ENCODE measurements at places on chromosomes 2 and 18.

DNA sequence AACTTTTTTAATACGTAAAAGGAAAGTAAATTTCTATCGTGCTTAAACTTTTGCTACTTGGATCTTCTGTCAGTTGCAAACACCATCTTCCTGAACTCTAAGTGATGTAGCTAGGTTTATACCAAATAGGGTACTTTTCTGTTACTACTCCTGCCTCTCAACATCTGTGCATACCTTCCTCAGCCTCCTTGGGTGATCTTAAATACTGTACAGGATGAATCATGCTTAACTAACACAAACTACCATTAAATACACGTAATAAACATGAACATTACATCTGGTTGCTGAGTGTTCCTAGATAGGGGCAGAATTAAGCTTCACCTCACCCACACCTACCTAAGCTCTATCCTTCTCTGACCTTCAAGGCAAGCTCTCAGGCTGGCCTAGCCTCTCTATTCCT is 398.0 kb downstream of the TXNL1 start:
- DNase-seq: no peak

- DNase-seq: no peak
Observed at GRCh38 chr2:183456177-183456576, 331.9 kb downstream of the NUP35 start.

DNA sequence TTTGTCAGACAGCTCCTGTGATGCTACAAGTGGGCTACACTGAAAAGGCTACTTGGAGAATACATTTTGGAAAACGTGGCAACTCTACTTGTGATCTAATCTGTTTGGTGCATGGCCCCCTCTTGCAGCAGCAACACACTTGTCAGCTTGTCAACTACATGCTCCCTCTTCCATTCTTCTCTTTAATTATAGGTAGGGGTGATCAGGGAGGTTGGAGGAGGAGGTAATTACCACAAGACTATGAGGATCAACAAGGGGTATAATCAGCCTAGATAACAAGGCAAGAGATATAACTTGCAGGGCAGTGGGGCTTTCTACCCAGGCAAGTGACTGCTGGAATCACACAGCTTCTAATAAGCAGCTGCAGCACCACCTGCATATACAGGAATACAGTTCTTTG is 104.9 kb downstream of the ACVR1 start:
- no peak for DNase-seq

- DNase-seq: no peak
Observed at GRCh38 chr18:10552226-10552625, 26.4 kb downstream of the NAPG start.

GRCh38 chr18:75378376-75379315 is 48.9 kb downstream of the SMIM21 start:
- DNase-seq: no peak

GRCh38 chr18:23943104-23943503 is 71.5 kb upstream of the TTC39C start:
- no peak for DNase-seq

GRCh38 chr2:208511016-208511415 is 104.4 kb downstream of the PTH2R start:
- no peak for DNase-seq

- no peak for DNase-seq
Observed at GRCh38 chr2:134370655-134371445, 117.0 kb downstream of the MGAT5 start.

- no peak for DNase-seq
Observed at GRCh38 chr2:71640489-71640888, 187.1 kb downstream of the DYSF start.

DNA sequence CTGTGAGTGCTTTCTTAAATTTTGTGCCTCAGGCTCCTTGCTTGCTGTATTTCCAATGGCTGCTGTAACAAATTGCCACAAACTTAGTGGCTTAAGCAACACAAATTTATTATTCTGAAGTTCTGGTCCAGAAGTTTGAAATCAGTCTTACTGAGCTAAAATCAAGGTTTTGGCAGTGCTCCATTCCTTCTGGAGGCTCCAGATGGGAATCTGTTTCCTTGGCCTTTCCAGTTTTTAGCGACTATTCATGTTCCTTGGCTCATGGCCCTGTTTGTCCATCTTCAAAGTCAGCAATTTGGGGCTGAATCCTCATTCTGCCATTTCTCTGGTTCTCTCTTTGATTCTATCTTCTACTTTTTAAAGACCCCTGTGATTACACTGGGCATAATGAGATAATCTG is 31.8 kb downstream of the STRADB start:
- DNase-seq: no peak

GRCh38 chr2:136770384-136770783 is 5.0 kb downstream of the THSD7B start:
- no peak for DNase-seq

GRCh38 chr2:137156221-137156844 is 391.0 kb downstream of the THSD7B start:
- DNase-seq: no peak

- DNase-seq: no peak
Observed at GRCh38 chr2:230591850-230592249, 120.8 kb upstream of the CAB39 start.

- DNase-seq: no peak
Observed at GRCh38 chr2:8819194-8819593, 18.2 kb downstream of the KIDINS220 start.

DNA sequence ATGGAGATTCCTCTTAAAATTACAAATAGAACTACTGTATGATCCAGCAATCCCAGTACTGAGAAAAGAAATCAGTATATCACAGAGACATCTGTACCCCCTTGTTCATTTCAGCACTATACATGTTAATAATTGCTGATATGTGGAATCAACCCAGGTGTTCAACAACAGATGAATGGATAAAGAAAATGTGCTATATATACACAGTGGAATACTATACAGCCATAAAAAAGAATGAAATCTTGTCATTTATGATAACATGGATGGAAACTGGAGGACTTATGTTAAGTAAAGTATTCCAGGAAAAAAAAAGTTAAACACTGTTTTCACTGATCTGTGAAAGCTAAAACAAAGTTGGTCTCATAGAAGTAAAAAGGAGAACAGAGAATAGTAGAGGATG is 124.7 kb downstream of the TAF4B start:
- DNase-seq: no peak

GRCh38 chr2:99259465-99259864 is 4.0 kb upstream of the LYG2 start:
- DNase-seq: no peak

GRCh38 chr2:30757749-30758148 is 49.5 kb downstream of the CAPN13 start:
- no peak for DNase-seq

GRCh38 chr2:2234398-2235195 is 96.5 kb downstream of the MYT1L start:
- no peak for DNase-seq

DNA sequence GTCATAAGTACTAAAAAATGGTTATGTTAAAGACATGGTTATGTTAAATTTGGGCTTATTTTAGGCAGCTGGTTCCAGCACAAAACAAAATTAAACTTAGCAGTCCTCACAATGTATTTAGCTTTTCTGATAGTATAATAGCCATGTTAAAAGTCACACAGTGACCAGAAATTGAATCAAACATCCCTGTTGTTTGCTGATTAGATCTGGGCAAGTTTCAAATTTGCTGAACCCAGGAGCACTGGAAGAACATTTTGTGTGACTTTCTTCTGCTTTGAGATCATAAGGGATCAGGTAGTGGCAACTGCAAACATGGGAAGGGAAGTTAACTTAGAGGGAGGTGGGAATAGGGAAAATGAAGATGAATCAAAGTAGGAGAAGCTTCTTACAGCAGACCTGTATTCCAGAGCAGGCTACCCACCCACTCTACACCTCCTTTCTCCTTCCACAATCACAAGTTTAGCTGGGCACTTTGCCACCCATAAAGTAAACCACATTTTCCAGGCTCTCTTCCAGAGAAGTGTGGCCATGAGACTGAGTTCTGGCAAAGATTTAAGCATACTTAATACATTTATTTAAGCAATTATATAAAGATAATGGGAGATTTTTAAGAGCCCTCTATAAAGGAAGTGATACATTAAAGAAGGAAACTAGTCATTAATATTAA is 616.1 kb upstream of the LRATD1 start:
- no peak for DNase-seq

DNA sequence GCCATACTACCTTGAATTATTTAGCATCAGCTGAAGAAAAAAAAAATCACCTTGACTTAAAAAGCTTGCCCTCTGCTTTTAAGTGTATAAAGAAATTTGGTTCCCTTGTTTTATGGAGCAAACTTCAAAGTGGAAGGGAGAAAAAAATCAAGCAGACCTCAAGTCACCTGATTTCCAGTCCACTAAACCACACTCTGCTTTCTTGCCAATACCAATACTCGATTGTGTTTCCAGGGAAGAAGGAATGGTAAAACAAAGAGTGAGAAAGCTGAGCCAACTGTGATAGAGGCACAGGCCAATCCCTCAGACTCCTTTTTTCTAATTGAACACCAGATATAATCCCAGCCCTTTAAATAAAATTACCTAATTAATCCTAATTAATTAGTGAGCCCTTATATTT is 587.3 kb downstream of the ARHGAP15 start:
- no peak for DNase-seq

GRCh38 chr2:46970334-46971288 is 55.0 kb upstream of the MCFD2 start:
- no peak for DNase-seq

DNA sequence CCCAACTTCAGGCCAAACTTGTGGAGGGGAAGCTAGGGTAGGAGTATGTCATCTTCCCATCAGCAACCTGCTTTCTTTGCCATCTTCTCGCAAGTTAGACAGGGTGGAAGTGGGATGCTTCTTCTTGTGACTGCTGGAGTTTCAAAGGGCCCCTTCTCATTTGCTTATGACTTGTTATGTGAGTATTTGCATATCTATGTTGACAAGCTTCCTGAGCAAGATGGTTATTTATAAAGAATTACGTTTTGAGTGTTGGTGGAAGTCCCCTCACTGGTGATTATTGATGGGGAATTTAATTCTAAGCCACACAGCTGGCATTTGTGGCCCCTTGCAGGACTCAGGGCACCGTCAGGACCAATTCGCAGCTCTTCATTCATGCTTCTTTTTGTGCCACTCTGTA is 791.0 kb downstream of the LRRTM4 start:
- no peak for DNase-seq

DNA sequence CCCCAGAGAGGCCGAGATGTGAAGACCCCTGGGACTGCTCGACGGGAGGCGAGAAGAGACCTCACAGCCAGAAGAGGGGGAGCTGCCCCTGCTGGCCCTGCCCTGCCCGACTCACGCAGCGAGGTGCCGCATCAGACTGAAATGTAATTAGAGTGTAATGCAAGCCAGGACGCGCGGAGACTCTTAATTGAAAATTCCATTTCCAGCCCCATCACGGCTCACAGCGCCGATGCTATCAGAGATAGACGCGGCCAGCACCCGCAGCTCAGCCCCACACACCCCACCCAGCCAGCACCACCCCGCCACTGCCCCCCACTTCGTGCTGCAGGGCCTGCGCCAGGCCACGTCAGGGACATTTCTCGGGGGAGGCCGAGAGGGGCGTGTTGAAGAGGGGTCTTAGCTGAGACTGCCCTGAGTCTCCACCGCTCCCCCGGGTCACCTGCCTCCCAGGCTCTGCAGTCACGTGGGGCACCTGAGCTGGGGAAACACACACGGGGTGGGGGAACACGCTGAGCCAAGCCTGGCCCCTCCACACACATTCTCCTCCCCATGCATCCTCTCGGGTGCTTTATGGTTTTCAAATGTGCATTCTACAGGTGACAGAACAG is 78.1 kb downstream of the TEX51 start:
- DNase-seq: no peak

- no peak for DNase-seq
Observed at GRCh38 chr2:235541838-235542549, 48.2 kb downstream of the AGAP1 start.

DNA sequence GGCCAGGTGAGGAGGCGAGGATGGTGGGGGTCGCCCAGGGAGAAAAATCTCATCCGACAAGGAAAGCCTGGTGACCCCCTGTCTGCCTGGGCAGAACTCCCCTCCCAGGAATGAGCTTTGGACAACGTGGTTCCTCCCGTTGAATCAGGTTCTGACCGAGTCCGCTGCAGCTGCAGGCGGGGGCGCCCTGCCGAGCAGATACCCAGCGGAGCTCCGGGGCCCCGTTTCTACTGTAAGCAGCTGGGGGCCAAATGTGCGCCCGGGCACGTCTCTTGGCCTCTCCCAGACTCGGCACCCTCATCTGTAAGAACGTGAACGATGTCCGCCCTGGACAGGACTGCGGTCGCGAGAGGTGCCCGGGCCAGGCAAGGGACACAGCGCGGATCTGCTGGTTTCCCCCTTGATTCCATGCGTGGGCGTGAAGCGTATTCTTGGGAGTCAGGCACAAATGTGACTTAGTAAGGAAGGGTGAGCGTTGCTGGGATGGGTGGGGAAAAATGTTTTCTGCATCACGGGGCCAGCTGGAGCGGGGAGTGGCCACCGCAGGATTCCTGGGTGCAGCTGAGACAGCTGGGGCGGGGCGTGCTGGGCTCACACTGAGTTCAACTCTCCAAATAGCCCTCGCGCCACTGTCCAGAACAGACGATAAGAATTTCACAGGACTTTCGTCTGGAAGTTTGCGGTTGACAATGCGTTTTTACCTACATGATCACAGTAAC is 20.2 kb upstream of the TUBB6 start:
- DNase-seq: no peak

DNA sequence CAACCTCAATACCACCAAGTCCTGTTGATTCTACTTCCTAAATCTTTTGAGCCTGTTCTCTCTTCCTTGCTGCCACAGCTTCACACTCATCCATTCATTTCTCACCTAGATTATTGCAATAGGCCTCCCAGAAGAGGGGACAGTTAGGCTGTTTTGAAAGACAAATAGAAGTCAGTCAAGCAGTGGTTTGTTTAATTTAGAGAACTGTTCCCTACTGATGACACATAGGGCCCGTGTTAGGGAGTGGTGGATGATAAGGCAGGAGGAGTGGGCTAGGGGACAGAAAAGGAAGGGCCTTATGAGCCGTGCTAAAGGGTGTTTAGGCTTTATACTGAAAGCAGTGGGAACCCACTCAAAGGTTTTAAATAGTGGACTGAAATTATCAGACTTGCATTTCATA is 59.6 kb upstream of the ZFP36L2 start:
- DNase-seq: no peak

DNA sequence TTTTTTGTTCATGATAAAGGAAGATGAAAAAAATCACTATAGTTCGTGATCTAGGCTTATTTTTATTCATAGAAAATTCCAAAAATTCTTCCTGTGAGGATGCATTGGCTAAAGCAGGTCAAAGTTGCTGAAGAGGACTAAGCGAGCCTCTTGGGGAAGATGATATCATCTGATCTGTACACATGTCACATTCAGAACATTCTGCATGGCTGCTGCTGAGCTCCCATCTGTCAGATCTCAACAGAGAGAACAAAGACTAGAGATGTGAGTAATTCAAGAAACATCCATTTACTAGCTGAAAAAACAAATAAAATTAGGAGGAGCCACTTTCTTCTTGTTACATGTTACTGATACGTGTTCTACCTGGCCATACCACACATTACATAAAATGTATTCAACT is 518.6 kb upstream of the FSIP2 start:
- DNase-seq: no peak

DNA sequence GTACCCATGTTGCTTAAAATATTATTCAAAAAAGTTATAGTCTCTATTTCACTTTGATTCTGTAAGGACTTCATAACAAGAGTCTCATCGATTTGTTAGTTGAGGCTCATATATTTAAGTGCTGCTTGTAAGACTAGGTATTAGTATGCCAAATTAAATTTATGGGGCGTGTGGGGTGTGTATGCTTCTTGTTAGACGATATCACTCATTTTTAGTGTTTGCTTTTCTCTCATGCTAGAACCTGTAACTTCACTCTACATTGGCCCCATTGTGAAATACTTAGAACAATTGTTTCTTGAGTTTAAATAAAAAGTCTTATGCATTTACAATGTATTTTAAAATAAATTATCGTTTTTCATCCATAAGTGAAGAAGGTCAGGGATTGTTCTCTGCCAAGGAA is 63.6 kb downstream of the CTNNA2 start:
- DNase-seq: no peak
